ENCODE measurements at places on chromosomes 16 and 17.

DNA sequence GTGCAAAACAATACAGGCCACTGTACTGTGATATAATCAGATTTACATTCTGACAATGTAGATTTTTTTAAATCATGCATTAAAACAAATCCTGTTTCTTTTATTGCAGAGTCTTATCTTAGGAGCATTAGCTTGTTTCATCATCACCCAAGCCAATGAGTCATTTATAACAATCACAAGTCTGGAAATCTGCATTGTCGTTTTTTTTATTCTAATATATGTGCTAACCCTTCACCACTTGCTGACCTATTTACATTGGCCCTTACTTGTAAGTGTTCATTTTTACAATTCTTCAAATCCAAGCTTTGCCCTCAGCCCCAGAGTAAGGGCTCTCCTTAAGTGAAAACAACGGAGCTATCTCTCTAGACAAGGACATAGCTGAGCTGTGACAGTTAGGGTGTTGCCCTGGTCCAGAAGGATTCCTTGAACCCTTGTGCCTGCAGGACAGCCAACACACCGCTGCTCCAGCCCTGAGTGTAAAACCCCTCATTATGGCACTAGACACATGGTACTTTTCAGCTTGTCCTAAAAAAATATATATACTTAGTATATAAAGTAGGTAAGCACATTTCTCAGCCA lies 3.7 kb downstream of the CMTM1 start:
- no peak for DNase-seq

- no peak for DNase-seq
Observed at GRCh38 chr17:41258406-41258805, 3.2 kb downstream of the KRTAP9-9 start.

DNA sequence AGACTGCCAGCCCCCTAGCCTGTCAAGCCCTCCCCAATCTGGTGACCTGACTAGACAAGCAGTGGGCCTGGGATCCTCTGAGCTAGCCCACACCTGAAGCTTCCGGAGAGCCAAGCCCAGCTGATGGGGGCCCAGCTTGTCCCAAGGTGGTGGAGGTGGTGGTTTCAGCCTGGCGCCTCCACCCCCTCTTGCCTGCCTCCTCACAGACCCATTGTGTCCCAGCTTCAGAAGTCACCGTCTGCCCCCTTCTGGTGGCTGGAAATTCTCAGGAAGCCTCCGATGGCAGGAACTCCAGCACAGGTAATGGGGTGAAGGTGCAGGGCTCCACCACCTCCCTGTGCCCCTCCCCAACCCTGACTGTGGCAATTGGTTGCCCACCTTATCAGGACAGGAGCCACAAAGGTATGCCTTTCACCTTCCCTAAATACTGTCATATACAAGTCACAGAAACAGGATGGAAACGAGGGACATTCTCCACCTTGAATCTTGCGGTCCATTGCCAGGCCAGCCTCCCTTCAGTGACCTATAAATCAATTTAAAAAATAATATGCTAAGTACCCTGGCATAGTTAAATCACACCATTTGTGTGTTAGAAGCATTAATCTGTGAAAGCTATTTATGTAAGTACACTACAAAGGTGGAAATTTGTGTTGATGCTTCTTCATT lies 66.0 kb upstream of the ZNF423 start:
- peak; percentile 91 for DNase-seq

GRCh38 chr16:19153876-19154275 lies 14.2 kb upstream of the SYT17 start:
- DNase-seq = no peak

- no peak for DNase-seq
Observed at GRCh38 chr16:27928542-27928941, 135.0 kb downstream of the GSG1L start.

GRCh38 chr16:27751233-27751632 lies 201.3 kb downstream of the KATNIP start:
- DNase-seq = no peak

DNA sequence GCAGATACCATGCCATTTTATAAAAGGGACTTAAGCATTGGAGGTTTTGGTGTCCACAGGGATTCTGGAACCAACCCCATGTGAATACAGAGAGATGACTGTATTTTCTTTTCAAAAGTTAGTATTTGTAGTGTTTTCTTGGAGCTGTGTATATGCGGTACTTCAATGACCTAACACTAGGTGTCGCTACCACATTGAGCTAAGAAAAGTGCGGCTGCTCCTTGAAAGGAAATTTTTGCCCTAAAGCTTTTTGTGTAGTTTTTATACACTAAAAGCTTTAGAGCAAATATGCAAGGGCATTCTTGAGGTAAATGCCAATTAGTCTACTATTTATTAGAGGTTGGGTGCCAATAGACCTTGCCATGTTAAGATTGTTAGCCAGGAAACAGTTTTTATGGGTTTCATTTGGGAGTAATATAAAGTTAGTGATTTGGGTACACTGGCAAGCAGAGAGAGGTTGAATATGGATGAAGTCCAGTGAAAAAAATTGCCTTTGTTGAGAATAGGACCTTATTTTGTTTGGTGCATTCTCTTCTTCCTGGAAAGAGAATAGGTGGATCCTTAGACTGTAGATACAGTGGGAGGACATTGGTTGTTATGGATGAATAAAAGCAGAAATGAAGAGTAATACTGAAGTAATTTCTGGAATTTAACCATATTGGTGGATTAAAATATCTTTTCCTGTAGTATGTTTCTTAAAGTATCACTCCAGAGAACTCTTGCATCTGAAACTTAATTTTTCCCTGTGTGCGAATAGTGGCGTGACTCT lies 43.3 kb downstream of the BCAS3 start:
- DNase-seq = no peak

GRCh38 chr17:73340093-73340596 lies 28.3 kb upstream of the CDC42EP4 start:
- DNase-seq = no peak

DNA sequence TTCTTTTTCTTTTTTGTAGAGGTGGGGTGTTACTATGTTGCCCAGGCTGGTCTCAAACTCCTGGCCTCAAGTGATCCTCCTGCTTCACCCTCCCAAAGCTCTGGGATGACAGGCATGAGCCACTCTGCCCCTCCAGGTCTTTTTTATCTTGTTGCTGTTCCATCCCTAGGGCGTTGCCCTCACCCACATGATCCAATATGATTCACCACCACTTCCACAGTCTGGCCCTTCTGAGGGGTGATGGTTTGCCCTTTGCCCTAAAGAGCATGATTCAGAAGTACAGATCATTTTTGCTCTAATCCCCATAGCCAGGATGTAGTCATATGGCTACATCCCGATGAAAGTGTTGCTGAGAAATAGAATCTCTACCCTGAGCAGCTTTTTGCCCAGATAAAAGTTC lies 18.8 kb downstream of the STX4 start:
- DNase-seq = no peak

DNA sequence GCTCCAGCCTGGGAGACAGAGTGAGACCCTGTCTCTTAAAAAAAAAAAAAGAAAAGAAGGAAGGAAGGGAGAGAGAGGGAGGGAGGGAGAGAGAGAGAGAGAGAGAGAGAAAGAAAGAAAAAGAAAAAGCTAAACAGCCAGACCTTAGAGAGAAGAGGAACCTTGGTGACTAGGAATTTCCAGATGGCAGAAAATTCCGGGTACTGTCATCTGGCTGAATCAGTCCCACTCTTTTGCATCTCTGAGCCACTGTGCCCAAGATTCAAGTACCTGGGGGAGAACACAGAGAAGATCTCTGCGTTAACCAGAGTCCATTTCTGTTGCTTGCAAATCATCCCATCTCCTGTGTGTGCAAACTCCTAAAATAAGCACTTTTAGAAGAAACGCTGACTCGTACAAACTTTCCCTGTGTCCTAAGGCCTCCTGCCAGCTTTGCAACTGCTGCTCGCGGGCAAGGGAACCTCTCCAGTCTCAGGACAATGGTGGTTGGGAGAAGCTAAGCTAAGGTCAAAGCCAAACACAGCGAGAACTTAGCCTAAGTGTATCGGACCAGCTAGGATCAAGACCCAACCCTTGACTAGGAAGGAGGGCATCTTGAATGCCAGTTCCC lies 18.0 kb downstream of the BMERB1 start:
- no peak for DNase-seq

- DNase-seq = no peak
Observed at GRCh38 chr17:22305356-22306071, 613.2 kb downstream of the KCNJ18 start.

DNA sequence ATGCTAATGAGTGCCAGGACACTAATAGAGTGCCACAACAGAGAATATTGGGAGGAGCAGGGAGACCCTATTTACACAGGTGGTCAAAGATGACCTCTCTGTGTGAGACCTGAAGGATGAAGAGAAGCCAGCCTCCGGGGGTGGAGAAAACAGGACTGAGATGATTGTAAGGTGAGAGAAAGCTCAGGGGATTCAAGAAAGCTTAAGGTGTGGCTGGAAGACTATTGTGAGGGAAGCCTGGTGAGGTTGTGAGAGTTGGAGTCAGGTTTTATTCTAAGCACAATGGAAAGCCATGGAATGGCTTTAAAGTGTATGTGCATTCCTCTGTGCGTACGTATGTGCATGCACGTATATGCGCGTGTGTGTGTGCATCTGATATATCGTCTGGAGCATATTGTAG lies 10.4 kb upstream of the MARCHF10 start:
- no peak for DNase-seq

DNA sequence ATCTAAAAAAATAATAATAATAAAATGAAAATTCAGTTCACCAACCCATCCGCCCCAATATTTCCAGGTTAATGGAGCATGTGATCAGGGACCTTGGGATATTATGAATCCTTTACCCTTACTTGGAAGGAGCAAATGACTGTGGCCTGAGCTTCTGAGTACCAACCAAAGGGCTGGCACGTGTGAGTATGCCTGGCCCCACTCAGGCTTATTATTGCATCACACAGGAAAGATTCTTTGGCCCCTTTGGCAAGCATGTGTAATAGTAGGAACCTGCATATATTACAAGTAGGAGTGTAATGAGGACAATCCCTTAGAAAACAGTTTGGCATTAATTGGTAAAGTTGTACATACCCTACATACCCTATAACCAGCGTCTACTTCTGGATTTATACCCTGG lies 7.2 kb upstream of the C17orf78 start:
- no peak for DNase-seq

DNA sequence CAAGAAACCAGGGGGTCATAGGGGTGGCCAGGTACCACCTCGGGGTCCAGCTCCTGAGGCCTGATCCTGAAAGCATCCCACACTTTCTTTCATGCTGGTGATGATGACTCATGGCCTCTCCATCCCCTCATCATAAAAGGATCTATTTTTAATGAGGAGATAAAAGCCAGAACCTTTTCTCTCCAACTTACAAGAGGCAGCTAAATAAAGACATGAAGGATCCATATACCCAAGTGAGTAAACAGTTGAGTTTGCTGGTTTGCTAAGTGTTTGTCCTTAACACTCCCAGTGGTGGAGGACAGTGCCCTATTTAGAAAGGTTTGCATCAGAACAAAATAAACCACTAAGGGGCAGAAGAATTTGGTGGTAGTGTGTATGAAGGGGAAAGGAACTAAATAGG lies 383.8 kb downstream of the GRIN2A start:
- no peak for DNase-seq

DNA sequence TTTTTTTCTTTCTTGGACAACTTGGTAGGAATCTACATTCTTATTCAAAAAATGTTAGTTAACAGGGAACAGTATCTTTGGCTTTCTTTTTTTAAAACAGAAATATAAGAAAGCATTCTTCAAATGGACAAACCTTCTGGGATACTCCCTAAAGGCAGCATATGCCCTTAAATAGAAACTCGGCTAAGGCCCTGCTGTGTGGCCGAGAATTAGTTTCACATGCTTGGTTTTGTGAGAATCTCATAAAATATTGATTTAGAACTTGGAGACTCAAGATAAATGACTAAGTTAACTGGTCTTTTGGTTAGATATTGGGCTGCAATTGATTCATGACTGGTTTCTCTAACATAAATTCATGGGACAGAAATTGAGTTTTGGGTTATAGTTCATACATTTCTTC lies 359.9 kb upstream of the XYLT1 start:
- no peak for DNase-seq

DNA sequence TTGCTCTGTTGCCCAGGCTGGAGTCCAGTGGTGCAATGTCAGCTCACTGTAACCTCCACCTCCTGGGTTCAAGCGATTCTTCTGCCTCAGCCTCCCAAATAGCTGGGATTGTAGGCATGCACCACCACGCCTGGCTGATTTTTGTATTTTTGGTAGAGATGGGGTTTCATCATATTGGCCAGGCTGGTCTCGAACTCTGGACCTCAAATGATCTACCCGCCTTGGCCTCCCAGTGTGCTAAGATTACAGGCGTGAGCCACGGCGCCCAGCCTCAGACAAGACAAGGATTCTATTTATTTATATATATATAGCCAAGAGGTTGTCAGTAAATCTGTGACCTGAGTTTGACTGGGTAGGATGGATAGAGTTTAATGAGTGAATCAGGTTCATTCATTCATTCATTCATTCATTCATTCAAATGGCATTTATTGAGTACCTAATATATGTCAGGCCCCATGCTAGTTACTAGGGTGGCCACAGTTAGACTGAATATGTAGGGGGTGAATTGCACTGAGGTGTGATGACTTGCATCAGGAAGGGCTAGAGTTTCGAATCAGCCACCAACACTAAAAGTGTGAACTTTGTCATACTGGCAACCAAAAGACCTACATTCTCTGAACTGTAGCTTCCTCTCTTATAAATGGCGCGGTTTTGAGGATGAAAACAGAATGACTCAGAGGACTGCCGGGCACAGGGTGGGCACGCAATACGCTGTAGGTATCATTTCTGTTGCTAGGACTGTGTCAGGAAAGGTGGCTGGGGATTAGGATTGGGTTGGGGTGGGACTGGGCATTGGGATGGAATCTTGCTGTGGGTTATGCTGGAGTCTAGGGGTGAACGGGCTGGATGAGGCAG lies 37.8 kb downstream of the ITGAE start:
- no peak for DNase-seq

DNA sequence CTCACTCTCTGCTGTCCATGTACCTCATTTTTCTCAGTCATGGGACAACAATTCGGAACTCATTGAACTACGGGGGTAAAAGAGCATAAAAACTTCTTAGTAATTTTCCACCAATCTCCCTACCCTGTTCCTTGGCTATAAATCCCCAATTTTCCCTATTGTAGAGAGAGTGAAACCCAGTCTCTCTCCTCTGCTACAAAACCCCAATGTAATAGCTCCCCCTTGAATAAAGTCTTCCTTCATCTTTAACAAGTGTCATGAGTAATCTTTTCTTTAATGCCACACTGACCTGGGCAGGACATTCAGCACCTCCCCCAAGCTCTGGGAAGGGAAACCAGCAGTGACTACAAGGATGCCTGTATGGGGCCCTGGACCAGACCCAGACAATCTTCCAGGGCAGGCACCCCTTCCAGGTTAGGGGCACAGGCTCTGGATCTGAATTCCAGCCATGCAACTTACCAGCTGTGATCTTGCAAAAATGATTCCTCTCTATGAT lies 10.2 kb upstream of the EIF1 start:
- DNase-seq = no peak
